ENCODE measurements at places on chromosomes 2 and 18.
A peak's percentile ranks its signal among the peaks of the same experiment; 100 is the strongest.

DNA sequence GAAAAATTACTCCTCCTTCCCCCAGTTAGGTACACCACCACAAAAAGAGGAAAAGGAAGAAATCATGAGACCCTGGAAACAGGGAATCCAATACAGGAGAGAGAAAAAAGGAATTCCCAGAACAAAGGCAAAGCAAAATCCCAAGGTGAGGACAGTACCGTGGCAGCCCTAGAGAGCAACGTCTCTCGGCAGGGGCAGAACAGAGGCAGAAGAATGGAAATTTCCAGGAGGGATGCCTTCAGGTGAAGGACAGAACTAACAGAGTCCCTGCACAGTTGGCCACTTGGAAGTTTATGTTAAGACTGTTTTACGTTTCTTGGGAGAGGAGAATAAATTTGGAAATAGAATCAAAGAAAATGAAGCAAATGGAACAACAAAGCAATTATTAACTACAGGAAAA lies 27.7 kb downstream of the GRB14 start:
- DNase-seq = no peak

- DNase-seq = no peak
These were observed 53.8 kb downstream of the LRPPRC start for GRCh38 chr2:43941966-43942365.

DNA sequence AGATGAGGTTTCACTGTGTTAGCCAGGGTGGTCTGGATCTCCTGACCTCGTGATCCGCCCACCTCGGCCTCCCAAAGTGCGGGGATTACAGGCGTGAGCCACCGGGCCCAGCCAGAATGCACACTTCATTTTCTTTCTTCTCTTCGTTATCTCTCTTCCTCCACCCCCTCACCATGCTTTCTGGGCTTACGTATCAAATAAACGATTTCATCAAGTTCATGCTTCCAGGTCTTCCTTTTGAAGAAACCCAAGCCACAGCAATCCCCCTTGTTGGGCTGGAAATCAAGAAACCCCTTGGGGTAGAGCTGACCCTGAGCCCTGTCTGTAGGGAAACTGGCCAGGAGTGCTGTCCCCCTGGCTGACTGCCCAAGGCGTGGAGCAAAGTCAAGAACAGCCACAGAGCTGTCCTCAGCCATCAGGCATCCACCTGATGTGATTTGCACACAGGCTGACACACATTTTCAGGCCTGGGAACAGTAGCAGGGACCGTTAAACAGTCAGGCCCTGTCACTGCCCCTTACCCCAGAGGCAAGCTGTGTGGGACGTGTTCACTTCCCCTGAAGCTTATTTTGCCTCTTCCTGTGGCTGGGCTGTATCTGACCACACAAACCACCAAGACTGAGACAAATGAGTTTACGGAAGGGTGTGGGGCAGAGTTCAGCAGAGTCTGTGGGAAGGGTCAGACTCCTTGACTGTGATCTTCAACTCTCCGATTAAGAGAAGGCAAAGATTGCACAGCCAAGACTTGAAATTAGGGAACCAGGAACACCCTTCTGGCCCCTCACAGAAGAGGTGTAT lies 15.1 kb upstream of the NMUR1 start:
- DNase-seq = peak; percentile 81

DNA sequence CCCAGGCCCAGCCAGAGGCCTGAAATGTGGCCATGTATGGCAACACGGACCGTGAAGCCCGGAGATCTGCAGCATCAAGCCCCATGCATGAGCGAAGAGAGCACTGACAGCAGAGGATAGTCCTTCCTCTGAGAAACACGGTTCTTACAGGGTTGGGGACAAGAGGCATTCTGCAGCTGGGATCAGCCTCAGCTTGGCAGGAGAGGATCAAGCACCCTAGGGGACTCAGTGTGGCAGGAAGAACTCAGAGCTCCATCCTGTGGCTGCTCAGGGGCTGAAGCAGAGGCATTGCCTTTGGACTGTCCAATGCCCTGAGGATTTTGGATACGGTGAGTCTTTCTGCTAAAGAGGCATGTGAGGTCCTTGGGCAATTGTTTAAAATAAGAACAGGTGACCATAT lies 368.7 kb downstream of the ZNF516 start:
- DNase-seq = no peak

- DNase-seq = no peak
These were observed 136.0 kb upstream of the SPOPL start for GRCh38 chr2:138365581-138365980.

- DNase-seq = no peak
These were observed 25.0 kb upstream of the PHLPP1 start for GRCh38 chr18:62690236-62690815.

- DNase-seq = peak; percentile 17
These were observed 87.9 kb upstream of the ITGA6 start for GRCh38 chr2:172339371-172340010.

- no peak for DNase-seq
These were observed 30.7 kb downstream of the SH2D6 start for GRCh38 chr2:85449214-85449588.

GRCh38 chr2:191316246-191316994 lies 71.2 kb downstream of the MYO1B start:
- DNase-seq = no peak

GRCh38 chr2:181523756-181524155 lies 66.6 kb downstream of the ITGA4 start:
- DNase-seq = no peak

GRCh38 chr2:149466635-149467034 lies 120.9 kb downstream of the MMADHC start:
- DNase-seq = no peak

GRCh38 chr2:236257136-236257535 lies 7.1 kb downstream of the ASB18 start:
- DNase-seq = no peak

- DNase-seq = no peak
These were observed 324.4 kb downstream of the GBX2 start for GRCh38 chr2:235843591-235844395.
